ENCODE measurements at places on chromosomes 5 and 9. TPM values are rescaled to one million over a fixed set of nuclear protein-coding genes. Genes with fewer than 3 reads are reported as not detected.

DNA sequence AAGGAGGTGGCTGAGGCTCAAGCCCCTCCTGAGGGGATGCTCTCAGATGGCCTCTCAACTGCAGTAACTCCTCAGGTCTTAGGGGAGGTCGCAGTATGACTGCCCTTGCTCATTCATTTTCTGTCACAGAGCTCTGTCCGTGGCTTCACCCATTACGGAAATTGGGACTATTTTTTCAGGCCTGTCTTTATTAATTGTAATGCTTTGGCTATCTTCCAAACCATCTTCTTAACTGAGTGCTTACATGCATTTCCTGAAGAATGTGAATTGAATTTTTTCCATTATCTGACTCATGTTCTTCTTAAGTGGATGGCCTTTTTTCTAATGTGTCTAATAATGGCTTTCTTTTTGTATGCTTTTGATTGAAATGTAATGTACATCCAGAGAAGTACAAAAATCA lies 36.4 kb upstream of the SV2C start:
- no peak for DNase-seq

SHC3 gene
- 0.66 TPM for total RNA-seq

- DNase-seq, result no peak
Observed at GRCh38 chr5:174877987-174878386, 153.6 kb downstream of the MSX2 start.

CCDC171 gene
- 1.7 TPM for total RNA-seq

GRCh38 chr5:4082966-4083564 lies 487.4 kb downstream of the IRX1 start:
- no peak for DNase-seq

TAF1L gene
- not detected for total RNA-seq

- no peak for DNase-seq
Observed at GRCh38 chr5:87452837-87453236, 40.1 kb upstream of the CCNH start.

DNA sequence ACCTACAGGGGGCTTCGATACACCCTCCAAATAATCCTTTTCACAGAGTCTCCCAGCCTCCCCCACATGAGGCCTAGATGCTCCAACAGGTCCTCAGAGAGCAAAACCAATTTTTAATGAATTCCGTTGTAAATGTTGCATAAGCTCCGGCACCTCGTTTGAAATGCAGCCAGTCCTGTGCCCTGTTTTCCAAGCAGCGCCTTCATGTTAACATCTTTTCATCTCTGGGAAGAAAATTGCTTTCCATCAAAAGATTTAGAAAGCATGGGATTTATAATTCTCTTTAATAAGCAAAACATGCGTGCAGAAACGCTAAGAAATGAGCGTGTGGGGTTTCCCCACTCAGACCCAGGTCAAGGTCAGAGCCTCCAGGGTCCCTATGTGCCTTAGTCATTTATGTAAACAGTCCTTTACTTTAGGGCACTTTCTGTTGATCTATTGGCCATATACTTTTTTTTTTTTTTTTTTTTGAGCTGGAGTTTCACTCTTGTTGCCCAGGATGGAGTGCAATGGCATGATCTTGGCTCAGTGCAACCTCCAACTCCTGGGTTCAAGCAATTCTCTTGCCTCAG lies 177.5 kb upstream of the S1PR3 start:
- DNase-seq, result no peak

Measured in PC-3 (cell line).